ENCODE measurements at places on chromosomes 16 and 17. TPM values are rescaled to one million over a fixed set of nuclear protein-coding genes. Genes with fewer than 3 reads are reported as not detected.

GRCh38 chr16:90031931-90032673 lies 12.8 kb upstream of the DBNDD1 start:
- DNase-seq: no peak

GRCh38 chr16:11779074-11779473 lies 18.0 kb downstream of the ZC3H7A start:
- no peak for DNase-seq

DNA sequence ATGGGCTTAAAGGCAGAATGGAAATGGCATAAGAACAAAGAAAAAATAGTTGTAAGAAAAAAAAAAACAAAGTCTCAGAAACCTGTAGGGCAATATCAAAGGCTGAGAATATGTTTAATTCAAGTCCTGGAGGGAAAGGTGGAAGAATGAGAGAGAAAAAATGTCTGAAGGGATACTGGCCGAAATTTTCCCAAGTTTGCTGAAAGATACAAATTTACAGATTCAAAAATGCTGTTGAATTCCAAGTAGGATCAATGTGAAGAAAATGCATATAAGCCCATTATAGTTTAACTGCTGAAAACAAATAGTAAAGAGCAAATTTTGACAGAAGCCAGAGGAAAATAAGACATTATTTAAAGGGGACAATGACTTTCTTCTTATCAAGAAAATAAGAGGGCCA lies 6.6 kb upstream of the USP22 start:
- no peak for DNase-seq

GRCh38 chr16:22217890-22218730 lies 12.0 kb downstream of the EEF2K start:
- no peak for DNase-seq

GRCh38 chr17:57281887-57282286 lies 25.6 kb downstream of the MSI2 start:
- no peak for DNase-seq

- DNase-seq: no peak
Measured at GRCh38 chr16:4873091-4873490, 25.8 kb downstream of the UBN1 start.

DNA sequence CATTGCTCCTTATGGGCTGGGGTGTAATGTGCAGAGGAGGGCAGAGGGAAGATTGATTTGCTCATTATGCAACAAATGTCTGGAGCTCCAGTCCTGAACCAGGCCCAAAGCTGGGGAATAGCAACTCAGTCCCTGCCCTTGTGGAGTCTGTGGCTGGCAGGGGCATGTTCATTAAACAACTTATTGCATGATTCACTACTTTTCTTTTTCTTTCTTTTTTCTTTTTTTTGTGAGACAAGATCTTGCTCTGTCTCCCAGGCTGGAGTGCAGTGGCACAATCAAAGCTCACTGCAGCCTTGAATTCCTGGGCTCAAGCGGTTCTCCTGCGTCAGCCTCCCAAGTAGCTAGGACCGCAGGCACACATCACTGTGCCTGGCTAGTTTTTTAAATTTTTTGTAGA lies 23.1 kb downstream of the MSI2 start:
- DNase-seq: no peak

The KCTD19 gene
- not detected for total RNA-seq

The NDRG4 gene
- total RNA-seq: 11.1 TPM

The TOP2A gene
- 0.33 TPM for total RNA-seq

The RCVRN gene
- total RNA-seq: not detected

- DNase-seq: no peak
Measured at GRCh38 chr17:61496957-61497653, 44.9 kb downstream of the TBX4 start.

DNA sequence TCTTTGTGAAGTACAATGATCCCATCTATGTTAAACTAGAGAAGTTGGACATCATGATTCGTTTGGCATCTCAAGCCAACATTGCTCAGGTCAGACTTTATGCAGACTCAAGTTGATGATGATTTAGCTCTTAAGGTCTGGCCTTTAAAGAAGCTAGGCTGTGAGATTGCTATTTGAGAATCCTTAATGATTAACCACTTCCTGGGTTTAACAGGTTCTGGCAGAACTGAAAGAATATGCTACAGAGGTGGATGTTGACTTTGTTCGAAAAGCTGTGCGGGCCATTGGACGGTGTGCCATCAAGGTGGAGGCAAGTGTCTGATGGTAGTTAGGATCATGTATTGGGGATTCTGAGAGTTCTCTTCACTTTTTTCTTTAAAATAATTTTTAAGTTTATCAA lies 40.3 kb downstream of the AP2B1 start:
- no peak for DNase-seq

GRCh38 chr17:6474906-6475305 lies 30.7 kb downstream of the PIMREG start:
- DNase-seq: no peak

The CDRT15L2 gene
- total RNA-seq: not detected

The CNGB1 gene
- 0.97 TPM for total RNA-seq

GRCh38 chr17:32551186-32551955 lies 64.6 kb downstream of the CDK5R1 start:
- DNase-seq: no peak

- DNase-seq: no peak
Measured at GRCh38 chr16:76985392-76986045, 205.5 kb upstream of the MON1B start.

The CISD3 gene
- total RNA-seq: 10.1 TPM

- no peak for DNase-seq
Measured at GRCh38 chr16:2004795-2005517, 4.7 kb downstream of the ZNF598 start.

The RPGRIP1L gene
- total RNA-seq: 2.3 TPM

The FTSJ3 gene
- 51.7 TPM for total RNA-seq

All from esophagus muscularis mucosa (tissue), 4 donors.